ENCODE measurements at places on chromosomes 6 and 20. TPM values are rescaled to one million over a fixed set of nuclear protein-coding genes. Genes with fewer than 3 reads are reported as not detected.

ADGRG6 gene
- 45.4 TPM for total RNA-seq

ZSCAN23 gene
- 36.3 TPM for total RNA-seq

MCCD1 gene
- not detected for total RNA-seq

GTSF1L gene
- not detected for total RNA-seq

DEFB132 gene
- total RNA-seq = not detected
